ENCODE measurements at places on chromosomes 2 and 18. TPM values are rescaled to one million over a fixed set of nuclear protein-coding genes. Genes with fewer than 3 reads are reported as not detected.

Gene SPIRE1
- polyA plus RNA-seq, result 6.7 TPM

Gene KCNS3
- polyA plus RNA-seq, result 7.8 TPM

Gene ZSWIM2
- not detected for polyA plus RNA-seq

Gene SMYD1
- 5.0 TPM for polyA plus RNA-seq

Gene EHD3
- polyA plus RNA-seq, result 3.9 TPM

Gene MEIS1
- 34.3 TPM for polyA plus RNA-seq

Gene ASXL2
- polyA plus RNA-seq, result 15.0 TPM

Gene RUFY4
- polyA plus RNA-seq, result 0.69 TPM

Gene OSR1
- 17.7 TPM for polyA plus RNA-seq

Gene GLS
- 511 TPM for polyA plus RNA-seq

Data from large intestine (tissue), 12 donors.